ENCODE measurements at places on chromosomes 6 and 20. TPM values are rescaled to one million over a fixed set of nuclear protein-coding genes. Genes with fewer than 3 reads are reported as not detected.

The SLC13A3 gene
- total RNA-seq, result 1.3 TPM

The CCN6 gene
- total RNA-seq, result not detected

The PTPRT gene
- total RNA-seq, result not detected

The PRRT1 gene
- total RNA-seq, result 0.12 TPM

The SAMD3 gene
- 19.0 TPM for total RNA-seq

The EFCAB8 gene
- under 0.01 TPM for total RNA-seq

The C6orf89 gene
- total RNA-seq, result 36.2 TPM

The GTPBP2 gene
- total RNA-seq, result 52.9 TPM

The CLPSL1 gene
- total RNA-seq, result not detected

The CDSN gene
- not detected for total RNA-seq

The TBXT gene
- not detected for total RNA-seq

The BACH2 gene
- 0.35 TPM for total RNA-seq

The BMP5 gene
- total RNA-seq, result not detected

The MEP1A gene
- total RNA-seq, result not detected

The SFT2D1 gene
- 34.1 TPM for total RNA-seq

The MAP7 gene
- 0.82 TPM for total RNA-seq

The PARD6B gene
- total RNA-seq, result 0.23 TPM

The DPPA5 gene
- total RNA-seq, result not detected

The THBD gene
- total RNA-seq, result 27.5 TPM

The FAM217A gene
- total RNA-seq, result not detected

The PLN gene
- total RNA-seq, result 6.5 TPM

The MACROD2 gene
- total RNA-seq, result 0.38 TPM

The PREX1 gene
- total RNA-seq, result 18.7 TPM

The FILIP1 gene
- total RNA-seq, result 0.35 TPM

Data from smooth muscle cell of the coronary artery (primary cell).